ENCODE measurements at places on chromosomes 5 and 9. TPM values are rescaled to one million over a fixed set of nuclear protein-coding genes. Genes with fewer than 3 reads are reported as not detected.
A peak's percentile ranks its signal among the peaks of the same experiment; 100 is the strongest.

CFAP90 gene
- 0.39 TPM for total RNA-seq

C5orf63 gene
- 11.4 TPM for total RNA-seq

MIER3 gene
- total RNA-seq, result 22.3 TPM

IL33 gene
- 54.3 TPM for total RNA-seq

TSLP gene
- 0.06 TPM for total RNA-seq

ST8SIA4 gene
- 6.0 TPM for total RNA-seq

DNA sequence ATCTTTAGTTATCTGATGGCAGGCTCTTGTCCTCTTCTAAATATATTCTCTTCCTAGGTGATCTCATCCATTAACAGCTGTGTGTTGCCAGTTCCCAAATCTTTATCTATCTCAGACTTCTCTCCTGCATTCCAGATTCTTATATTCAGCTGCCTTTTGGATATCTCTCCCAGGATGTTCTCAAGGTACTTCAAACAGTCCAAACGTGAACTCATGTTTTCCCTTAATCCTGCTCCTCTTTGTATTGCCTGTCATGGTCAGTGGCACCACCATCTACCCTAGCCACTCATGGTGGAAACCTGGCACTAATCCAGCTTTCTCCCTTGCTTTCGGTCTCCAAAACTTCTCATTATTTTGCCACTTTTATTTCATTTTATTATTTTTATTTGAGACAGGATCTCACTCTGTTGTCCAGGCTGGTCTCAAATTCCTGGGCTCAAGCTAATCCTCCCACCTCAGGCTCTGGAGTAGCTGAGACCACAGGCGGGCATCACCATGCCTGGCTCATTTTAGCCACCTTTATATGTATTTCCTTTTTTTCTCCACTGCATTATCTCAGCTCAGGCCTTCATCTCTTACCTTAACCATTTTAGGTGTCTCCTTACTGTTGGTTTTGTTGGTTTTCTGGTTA, 3.8 kb downstream of the ZFYVE16 start:
- no peaks in the 10 kb centered on the region for H3K27me3 ChIP-seq
- no peaks in the 10 kb centered on the region for H3K36me3 ChIP-seq
- H3K27ac ChIP-seq, result no peak overlapping the region
- peaks cover 35% of the 10 kb centered on the region for H3K4me1 ChIP-seq
- no peak for DNase-seq
- H3K4me3 ChIP-seq, result no peak overlapping the region

GRCh38 chr5:38806775-38807258, 39.0 kb upstream of the OSMR start:
- H3K27me3 ChIP-seq, result no peaks in the 10 kb centered on the region
- no peak overlapping the region for H3K4me3 ChIP-seq
- H3K36me3 ChIP-seq, result no peaks in the 10 kb centered on the region
- H3K27ac ChIP-seq, result no peak overlapping the region
- peak; percentile 44 for DNase-seq

DNA sequence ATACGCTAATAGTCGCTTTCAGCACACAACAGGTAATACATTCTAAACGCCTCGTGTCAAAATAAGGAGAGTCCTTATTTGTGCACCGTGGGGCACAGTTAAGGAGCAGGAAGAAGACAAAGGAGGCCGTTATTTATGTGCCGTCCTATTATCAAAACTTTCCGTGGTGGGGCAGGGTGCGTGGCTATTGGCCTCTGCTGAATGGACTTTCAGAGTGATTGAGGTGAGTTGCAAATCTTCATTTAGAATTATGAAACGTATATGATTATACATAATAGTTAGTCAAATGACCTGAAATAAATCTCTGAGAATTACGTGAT, 833 bp downstream of the C5orf24 start:
- H3K4me1 ChIP-seq, result peaks cover 48% of the 10 kb centered on the region
- no peaks in the 10 kb centered on the region for H3K27me3 ChIP-seq
- no peaks in the 10 kb centered on the region for H3K36me3 ChIP-seq
- H3K27ac ChIP-seq, result peak overlapping the region; percentile 95
- H3K4me3 ChIP-seq, result peak overlapping the region; percentile 72

DNA sequence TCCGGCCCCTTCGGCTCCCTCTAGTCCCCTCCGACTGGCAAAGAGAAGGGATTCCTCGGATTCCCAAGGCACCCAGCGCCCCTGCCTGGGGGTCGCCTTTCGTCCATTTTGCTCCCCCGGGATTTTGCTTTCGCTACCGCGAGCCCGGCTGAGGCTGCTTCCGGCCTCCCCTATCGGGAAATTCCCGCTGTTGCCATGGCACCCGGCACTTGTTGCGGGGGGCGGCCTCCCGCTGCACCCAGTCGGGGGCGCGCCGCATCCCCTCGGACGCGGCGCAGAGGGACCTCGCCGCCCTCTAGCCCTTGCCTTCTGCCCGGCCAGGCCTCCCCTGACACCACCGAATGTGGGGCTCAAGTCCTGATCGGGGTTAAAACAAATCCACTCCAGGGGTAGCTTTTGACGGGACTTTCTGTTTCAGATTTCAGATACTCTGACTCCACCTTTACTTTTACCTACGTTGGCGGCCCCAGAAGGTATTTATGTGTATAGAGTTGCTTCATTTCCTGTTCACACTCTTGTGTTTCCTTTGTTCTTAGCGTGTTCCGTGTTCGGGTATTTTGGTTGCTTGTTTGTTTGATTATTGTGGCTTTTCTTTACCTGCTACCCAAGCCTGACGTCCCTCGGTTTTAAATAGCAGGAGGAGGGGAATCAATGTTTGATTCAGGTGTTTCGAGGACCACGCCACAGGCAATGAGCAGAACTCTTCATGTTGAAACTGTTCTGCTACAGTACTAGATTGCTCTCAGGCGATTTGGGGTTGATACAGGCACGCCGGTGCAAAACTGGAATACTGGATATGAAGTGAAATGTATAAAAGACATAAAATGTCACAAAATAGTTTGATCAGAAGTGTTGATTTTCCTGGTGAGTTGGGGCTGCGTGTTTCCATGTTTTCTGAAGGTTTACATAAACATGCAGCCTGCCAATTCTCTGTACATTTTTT, 1.5 kb downstream of the PARP8 start:
- H3K4me3 ChIP-seq, result peak overlapping the region; percentile 73
- H3K27ac ChIP-seq, result peak overlapping the region; percentile 58
- no peaks in the 10 kb centered on the region for H3K4me1 ChIP-seq
- DNase-seq, result peak; percentile 64

GRCh38 chr5:156120777-156121176, 206.2 kb upstream of the SGCD start:
- no peak overlapping the region for H3K4me3 ChIP-seq
- H3K4me1 ChIP-seq, result no peaks in the 10 kb centered on the region
- no peaks in the 10 kb centered on the region for H3K27me3 ChIP-seq
- H3K36me3 ChIP-seq, result no peaks in the 10 kb centered on the region

- H3K4me3 ChIP-seq, result no peak overlapping the region
- no peaks in the 10 kb centered on the region for H3K36me3 ChIP-seq
- H3K27ac ChIP-seq, result no peak overlapping the region
- no peak for DNase-seq
- no peaks in the 10 kb centered on the region for H3K27me3 ChIP-seq
These were observed 29.8 kb upstream of the TMEM161B start for GRCh38 chr5:88298425-88298824.

DNA sequence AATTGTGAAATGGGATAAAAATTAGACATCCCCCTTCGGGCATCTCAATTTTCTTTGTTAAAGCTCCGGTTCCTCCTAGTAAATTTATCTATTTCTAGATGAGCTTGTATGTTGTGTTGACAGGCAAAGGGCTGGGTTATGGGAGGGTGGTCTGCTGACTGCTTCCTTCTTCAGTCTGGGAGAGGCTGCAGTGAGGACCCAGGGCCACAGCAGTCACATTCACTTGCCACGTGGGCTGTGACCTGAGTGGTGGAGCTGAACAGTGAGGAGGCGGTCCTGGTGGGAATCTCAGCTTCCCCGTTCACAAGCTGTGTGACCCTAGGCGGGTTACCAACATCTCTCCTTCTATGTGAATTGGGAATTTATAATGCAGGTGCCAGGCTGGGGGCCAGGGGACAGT, 57.5 kb upstream of the RXRA start:
- H3K4me1 ChIP-seq, result peaks cover 10% of the 10 kb centered on the region
- H3K27me3 ChIP-seq, result peaks cover 4% of the 10 kb centered on the region
- DNase-seq, result no peak
- no peaks in the 10 kb centered on the region for H3K36me3 ChIP-seq
- H3K4me3 ChIP-seq, result no peak overlapping the region
- H3K27ac ChIP-seq, result no peak overlapping the region

DNA sequence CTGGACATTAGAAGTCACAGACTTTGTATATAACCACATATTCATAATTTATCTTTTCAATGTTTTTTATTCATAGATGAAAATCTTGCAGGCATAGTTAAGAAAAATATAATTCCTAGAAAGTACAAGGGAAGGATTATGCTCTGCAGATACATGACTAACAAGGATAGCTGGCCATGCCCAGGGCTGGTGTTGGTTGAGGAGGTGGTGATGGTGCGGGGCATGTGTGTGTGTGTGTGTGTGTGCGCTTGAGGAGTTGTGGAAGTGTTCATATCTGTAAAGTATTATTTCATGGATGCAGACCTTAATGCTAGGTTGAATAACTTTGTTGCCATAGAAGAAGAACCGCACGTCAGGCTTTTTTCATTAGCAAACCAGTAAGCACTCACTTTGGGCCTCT, 1.3 kb downstream of the S1PR3 start:
- H3K27ac ChIP-seq, result peak overlapping the region; percentile 93
- H3K36me3 ChIP-seq, result no peaks in the 10 kb centered on the region
- DNase-seq, result peak; percentile 46
- peaks cover 6% of the 10 kb centered on the region for H3K27me3 ChIP-seq
- H3K4me3 ChIP-seq, result peak overlapping the region; percentile 88
- H3K4me1 ChIP-seq, result peaks cover 13% of the 10 kb centered on the region

DNA sequence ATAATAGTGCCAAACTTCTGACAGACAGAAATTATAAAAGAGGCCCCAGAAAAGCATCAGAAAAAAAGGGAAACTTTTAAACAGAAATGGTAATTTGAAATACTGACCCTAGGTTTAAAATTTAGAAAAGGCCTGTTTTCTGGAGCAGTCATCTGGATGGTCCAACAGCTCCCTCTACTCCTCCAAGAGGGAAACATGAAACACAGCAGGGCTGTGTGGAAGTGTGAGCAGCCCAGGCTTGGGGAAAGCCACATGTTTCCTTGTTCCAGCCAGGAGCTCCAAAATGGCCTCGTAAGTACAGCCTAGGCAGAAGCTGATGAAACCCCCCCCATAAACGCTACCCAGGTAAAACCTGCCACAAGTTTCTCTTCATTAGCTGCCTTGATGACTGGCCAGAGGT, 499.3 kb upstream of the ADAMTS16 start:
- no peaks in the 10 kb centered on the region for H3K36me3 ChIP-seq
- H3K4me3 ChIP-seq, result no peak overlapping the region
- no peak for DNase-seq
- no peak overlapping the region for H3K27ac ChIP-seq
- H3K27me3 ChIP-seq, result no peaks in the 10 kb centered on the region
- no peaks in the 10 kb centered on the region for H3K4me1 ChIP-seq

- no peak overlapping the region for H3K4me3 ChIP-seq
- H3K36me3 ChIP-seq, result no peaks in the 10 kb centered on the region
- H3K27me3 ChIP-seq, result no peaks in the 10 kb centered on the region
- DNase-seq, result no peak
- H3K4me1 ChIP-seq, result no peaks in the 10 kb centered on the region
These were observed 14.6 kb downstream of the ADAMTS16 start for GRCh38 chr5:5154733-5155132.

- no peak for DNase-seq
- H3K4me1 ChIP-seq, result no peaks in the 10 kb centered on the region
- H3K27ac ChIP-seq, result no peak overlapping the region
- no peaks in the 10 kb centered on the region for H3K36me3 ChIP-seq
- H3K4me3 ChIP-seq, result no peak overlapping the region
These were observed 26.3 kb downstream of the STC2 start for GRCh38 chr5:173301695-173302545.

DNA sequence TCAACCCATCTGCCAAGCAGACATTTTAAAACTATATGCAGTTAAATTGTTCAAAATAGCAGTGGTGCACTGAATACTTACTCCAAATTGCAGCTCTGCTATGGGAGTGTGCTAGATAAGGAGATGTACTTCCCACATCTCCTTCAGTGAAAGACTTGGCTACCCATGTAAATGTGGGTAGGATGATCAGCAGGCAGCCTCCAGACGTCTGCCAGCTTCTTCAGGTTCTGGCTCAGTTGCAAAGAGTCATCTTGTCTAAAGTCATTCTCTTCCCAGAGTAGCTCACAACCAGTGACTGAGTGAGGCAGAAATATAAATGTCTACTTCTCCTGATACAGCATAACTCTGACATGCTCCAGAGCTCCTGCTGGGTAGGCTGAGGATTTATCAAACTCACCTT, 1050.0 kb upstream of the CDH10 start:
- H3K4me1 ChIP-seq, result no peaks in the 10 kb centered on the region
- no peak overlapping the region for H3K4me3 ChIP-seq
- H3K36me3 ChIP-seq, result no peaks in the 10 kb centered on the region
- no peak for DNase-seq

- no peak overlapping the region for H3K27ac ChIP-seq
- peaks cover 6% of the 10 kb centered on the region for H3K4me1 ChIP-seq
- H3K36me3 ChIP-seq, result no peaks in the 10 kb centered on the region
- no peak overlapping the region for H3K4me3 ChIP-seq
- no peak for DNase-seq
These were observed 93.0 kb upstream of the ZNF608 start for GRCh38 chr5:124839371-124839998.

- H3K27ac ChIP-seq, result no peak overlapping the region
- DNase-seq, result no peak
- peaks cover 5% of the 10 kb centered on the region for H3K27me3 ChIP-seq
- no peak overlapping the region for H3K4me3 ChIP-seq
- H3K36me3 ChIP-seq, result no peaks in the 10 kb centered on the region
These were observed 54.0 kb upstream of the FCN1 start for GRCh38 chr9:134971696-134972095.

GRCh38 chr9:116686135-116686534, 970 bp upstream of the TRIM32 start:
- no peaks in the 10 kb centered on the region for H3K36me3 ChIP-seq
- no peak overlapping the region for H3K4me3 ChIP-seq
- H3K27ac ChIP-seq, result no peak overlapping the region
- H3K4me1 ChIP-seq, result peaks cover 19% of the 10 kb centered on the region
- DNase-seq, result no peak

DNA sequence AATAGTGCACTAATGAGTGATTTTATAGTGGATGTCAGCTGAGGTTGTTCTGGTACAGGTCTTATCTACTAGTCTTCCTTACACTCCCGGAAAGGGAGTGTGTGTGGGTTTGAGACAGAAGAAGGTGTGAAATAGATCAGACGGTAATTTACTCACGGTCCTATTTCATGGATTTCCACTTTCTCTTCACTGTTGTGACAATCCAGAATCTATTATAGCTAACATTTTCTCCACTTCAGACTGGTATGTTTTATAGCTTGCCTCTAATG, 7.0 kb upstream of the C9 start:
- peaks cover 55% of the 10 kb centered on the region for H3K36me3 ChIP-seq
- no peaks in the 10 kb centered on the region for H3K4me1 ChIP-seq

- no peak for DNase-seq
- no peaks in the 10 kb centered on the region for H3K36me3 ChIP-seq
- H3K27ac ChIP-seq, result no peak overlapping the region
- H3K4me3 ChIP-seq, result no peak overlapping the region
- no peaks in the 10 kb centered on the region for H3K27me3 ChIP-seq
These were observed 215.8 kb upstream of the CYLC2 start for GRCh38 chr9:102779356-102779755.

Measured in adrenal gland (tissue), 19 donors.